Fibroblast of mammary gland (primary cell): ENCODE measurements at places on chromosomes 6 and 20.

DNA sequence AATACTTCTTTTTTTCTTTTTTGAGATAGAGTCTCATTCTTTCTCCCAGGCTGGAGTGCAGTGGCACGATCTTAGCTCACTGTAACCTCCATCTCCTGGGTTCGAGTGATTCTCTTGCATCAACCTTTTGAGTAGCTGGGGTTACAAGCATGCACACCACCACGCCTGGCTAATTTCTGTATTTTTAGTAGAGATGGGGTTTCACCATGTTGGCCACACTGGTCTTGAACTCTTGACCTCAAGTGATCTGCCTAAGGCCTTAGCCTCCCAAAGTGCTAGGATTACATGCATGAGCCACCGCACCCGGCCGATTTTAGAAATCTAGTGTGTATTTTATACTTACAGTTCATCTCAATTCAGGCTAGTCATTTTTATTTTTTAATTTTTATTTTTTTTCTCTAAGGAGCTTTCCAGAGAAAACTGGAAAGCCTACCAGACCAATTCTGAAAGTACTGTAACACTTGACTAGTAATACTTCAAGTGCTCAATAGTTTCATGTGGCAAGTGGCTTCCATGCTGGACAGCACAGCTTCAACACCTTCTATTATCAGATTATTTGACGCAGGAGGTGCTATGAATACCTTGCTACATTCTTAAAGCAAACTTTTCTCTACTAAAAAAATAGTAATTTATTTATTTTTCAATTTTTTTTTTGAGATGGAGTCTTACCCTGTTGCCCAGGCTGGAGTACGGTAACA is 25.0 kb downstream of the POLR1C start:
- DNase-seq, result no peak

- no peak for DNase-seq
Observed at GRCh38 chr20:37529214-37529967, 1.7 kb upstream of the BLCAP start.

- DNase-seq, result no peak
Observed at GRCh38 chr6:52588087-52588709, 11.3 kb upstream of the TRAM2 start.

DNA sequence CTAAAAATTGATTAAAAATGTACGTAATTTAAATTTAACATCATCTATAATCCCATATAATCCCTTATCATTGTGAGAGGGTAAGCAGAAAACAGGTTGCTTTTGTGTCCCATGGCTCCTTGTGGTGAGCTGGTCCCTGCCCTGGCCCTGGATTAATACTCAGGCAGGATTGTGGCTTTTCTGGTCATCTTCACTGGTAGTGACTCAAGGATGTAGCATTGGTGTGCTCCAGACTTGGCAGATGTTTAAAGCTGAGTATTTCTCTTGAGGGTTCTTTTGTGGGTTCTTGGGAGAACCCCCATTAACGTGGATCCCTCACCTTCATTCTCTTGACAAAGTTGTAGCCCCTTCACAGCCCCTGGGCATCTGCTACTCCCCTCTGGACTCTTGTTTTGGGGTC is 39.3 kb downstream of the SNRNP48 start:
- peak; percentile 67 for DNase-seq

DNA sequence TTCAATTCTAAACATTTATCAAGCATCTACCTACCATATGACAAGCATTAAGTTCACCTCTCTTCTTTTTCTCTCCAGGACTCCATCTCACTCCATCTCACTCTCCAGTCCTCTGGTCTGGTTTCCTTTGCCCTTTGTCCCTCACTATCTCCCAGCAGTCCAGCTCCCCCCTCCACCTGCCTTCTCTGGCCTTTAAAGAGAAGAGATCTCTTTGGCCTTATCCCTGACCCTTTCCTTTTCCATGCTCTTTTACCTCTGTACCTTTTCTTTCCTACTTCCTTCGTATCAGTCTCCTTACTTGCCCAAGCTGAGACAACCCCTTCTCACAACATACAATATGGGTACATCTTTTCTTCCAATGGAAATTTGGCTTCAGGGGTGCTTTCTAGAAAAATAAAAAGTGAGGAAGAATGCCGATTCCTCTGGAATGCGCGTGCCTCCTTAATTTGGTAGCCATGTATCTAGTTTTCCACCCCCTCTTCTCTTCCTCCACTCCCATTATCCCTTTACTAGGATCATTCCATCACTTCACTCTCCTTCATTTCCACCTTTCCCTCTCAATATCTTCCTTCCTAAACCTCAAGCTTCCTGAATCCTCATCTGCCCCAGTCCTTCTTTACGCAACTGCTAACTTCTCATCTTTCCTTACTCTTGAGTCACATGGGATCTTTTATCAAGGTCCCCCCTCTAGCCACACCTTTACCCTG is 745 bp upstream of the AGPAT1 start:
- peak; percentile 85 for DNase-seq

DNA sequence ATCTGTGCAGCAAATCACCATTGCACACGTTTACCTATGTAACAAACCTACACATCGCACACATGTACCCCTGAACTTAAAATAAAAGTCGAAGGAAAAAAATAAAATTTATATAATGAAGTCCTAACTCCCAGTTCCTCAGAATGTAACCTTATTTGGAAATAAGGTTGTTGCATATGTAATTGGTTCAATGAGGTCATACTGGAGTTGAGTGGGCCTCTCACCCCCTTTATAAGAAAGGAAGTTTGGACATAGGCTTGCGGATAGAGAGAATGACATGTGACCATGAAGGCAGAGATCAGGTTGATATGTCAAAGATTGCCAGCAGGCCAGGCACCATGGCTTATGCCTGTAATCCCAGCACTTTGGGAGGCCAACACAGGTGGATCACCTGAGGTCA is 16.1 kb upstream of the ZBTB22 start:
- no peak for DNase-seq

- no peak for DNase-seq
Observed at GRCh38 chr6:113363048-113363798, 493.9 kb upstream of the MARCKS start.

DNA sequence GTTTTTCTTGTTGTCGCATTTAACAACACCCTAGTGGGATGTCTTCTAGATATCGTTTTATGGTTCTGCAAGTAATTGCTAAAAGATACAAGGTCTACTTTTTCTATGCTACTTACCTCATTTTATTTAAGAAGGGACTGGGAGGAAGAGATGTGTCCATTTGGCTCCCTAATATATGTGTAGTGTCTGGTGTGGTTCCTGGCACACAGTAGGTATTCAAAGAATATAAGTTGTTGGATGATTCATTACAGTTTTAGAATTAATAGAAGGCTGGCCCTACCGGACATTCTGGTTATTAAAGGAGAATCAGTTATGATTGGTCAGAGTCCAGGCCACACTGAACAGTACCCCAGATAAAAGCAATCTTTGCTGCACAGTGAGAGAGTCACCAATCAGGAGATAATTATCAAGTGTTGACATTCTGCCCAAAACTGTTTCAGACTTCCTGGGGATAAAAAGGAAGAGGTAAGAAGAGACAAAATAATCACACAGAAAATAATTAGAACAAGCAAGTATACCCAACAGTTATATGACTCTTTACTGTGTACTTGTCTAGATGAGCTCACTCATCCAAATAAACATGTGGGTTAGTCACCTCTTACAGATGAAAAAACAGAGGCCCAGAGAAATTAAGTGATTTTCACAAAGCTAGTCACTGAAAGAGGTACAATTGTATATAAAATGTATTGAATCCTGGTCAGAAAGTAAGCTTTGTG is 7.0 kb downstream of the TMEM244 start:
- peak; percentile 77 for DNase-seq

- DNase-seq, result no peak
Observed at GRCh38 chr6:24183584-24183983, 57.6 kb downstream of the NRSN1 start.

DNA sequence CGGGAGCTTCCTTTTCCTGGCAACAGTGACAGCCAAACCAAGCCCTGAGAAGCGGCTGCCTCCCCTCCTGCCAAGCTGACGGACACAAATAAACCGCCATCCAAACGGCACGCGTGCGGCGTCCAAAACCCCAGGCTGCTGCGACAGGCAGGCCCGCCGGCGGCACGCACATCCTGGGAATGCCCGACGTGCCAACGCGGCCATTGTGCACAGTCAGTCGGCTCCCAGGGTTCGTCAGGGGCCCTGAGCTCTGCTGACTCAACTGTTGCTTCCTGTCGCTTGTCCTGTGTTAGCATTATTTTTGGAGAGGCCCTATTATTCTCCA is 6.8 kb downstream of the JAG1 start:
- no peak for DNase-seq

DNA sequence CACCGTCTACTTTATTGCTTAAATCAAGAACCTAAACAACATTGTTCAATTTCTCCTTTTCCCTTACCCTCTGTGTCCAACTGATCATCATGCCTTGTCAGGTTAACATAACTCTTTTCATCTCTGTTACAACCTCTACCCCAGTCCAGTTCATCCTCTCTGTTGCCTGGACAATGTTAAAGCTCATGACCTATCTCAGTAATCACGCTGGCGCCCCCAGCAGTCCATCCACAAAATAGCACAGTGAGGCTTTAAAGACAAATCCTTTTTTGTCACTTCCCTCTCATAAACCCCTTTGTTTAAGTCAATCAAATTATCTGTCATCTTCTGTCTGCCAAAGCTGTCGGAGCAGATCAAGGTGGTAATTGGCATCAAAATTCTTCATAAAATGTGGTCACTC is 140.1 kb downstream of the QKI start:
- DNase-seq, result peak; percentile 69

DNA sequence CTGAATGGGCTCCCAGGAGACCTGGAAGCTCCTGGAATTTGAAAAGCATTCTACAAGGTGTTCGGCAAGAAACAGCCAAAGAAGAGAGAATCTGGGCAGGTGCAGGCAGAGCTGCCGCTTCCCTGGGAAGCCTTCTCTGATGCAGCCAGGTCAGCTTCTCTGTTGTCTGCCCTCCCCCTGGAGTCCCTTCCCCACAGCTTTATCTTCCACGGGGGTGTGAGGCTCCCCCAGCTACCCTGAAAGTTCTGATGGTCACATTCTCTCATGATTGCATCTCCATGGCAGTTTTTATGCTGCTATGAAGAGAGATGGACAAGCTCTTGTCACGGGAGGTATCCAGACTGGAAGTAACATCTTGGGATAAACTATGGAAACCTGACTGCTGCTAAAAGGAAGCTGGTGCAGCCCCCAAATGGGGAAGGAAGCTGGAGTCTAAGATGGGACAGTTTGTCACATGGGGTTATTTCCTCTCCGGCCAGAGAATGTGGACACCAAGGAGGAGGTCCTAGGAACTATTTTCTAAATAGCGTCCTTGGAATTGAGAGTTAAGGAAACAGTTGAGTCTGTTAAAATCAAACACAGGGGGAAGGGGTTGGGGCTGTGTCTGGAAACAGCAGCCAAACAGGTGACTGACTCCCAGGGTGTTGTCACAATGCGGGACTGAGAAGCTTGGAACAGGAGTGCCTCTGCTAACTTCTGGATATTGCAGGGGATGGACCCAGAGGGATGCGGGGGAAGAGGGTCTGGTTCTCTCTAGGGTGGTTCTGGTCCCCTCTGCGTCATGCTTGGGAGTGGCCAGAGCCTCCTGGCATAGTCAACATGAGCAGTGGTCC is 91.1 kb downstream of the ASXL1 start:
- DNase-seq, result no peak

DNA sequence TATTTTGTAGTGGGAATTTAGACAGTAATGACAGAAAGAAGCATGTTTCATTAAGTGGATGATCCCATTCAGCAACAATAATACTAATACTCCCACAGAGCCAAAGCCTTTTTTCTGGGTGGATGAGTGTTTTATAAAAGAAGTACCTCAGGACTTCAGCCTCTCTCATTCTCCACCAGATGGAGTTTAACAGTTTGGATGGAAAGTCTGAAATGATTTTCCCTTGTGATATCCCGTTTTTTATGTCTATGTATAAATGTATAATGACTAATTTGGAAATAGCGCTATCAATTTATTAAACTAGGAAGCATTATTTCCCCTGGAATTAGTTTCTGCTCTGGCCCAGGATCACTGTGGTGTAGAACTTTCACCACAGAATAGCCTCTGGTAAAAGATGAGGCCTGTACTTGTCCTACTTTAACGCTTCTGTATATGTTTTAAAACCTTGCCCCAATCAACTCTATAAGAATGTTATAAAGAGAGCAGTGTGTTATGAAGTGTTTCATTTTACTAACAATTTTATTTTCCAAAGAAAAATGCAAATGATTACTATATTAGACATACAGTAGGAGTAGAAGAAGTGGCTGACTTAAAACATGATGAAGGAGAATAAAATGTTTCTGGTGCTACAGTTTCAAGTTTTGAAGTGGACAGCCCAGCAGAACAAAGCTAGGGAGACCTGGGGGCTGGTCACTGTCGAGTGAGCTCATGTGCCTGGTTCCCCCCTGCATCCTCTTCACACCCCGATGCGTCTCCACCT is 135.6 kb downstream of the HIVEP1 start:
- no peak for DNase-seq

- no peak for DNase-seq
Observed at GRCh38 chr20:38277691-38278090, 17.2 kb upstream of the KIAA1755 start.

DNA sequence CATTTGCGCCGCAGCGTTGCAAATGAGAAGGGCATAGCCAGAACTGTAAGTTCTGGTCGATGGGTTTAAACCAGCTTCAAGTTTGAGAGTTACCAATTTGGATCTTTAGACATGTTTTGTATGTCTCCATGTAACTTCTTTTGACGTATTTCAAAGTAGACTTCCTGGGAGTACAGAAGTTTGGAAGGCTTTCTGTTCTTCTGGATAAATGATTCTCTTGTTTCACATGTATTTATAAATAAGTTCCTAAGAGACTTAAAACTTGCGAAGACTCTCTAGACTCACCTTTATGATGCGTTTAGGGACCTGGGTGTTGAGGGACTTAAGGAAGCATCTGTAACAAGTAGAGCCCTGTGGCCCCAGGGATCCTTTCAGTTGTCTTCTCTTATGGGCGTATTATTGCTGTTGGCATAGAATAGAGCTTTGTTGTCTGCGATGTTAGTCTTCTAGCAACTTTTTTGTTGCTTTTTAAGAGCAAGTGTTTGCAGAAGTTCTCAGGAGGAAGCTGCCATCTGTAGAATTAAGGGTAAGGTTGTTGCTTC is 1.3 kb downstream of the CDYL start:
- no peak for DNase-seq

- DNase-seq, result peak; percentile 90
Observed at GRCh38 chr6:55918639-55919038, 43.2 kb upstream of the BMP5 start.

GRCh38 chr20:63357921-63358905 is 2.9 kb downstream of the CHRNA4 start:
- no peak for DNase-seq

- no peak for DNase-seq
Observed at GRCh38 chr6:85110943-85111342, 338.9 kb upstream of the NT5E start.

DNA sequence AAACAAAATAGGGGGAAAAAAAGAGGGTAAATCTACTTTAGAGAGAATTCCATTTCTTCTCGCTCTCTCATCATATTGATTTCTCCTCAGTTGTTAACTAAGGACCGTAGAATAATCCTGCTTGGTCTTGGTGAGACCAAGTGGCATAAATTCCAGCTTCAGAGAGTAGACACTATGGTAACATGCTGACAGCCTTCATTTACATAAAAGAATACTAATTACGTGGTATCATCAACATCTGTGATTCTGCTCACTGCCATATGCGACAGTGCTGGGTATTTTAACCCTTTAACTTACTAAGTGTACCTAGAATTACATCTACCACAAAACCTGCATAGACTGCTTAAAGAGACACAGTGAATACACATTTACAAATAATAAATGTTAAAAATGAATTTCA is 27.1 kb downstream of the TOMM6 start:
- no peak for DNase-seq

- no peak for DNase-seq
Observed at GRCh38 chr6:98041056-98041455, 758.0 kb upstream of the MMS22L start.

- DNase-seq, result no peak
Observed at GRCh38 chr6:91965872-91966271, 1379.0 kb upstream of the MAP3K7 start.

GRCh38 chr6:50128420-50129005 is 78.8 kb upstream of the DEFB112 start:
- peak; percentile 26 for DNase-seq
